ENCODE measurements at places on chromosomes 7 and 10.
A peak's percentile ranks its signal among the peaks of the same experiment; 100 is the strongest.

- no peak for DNase-seq
Observed at GRCh38 chr10:89923661-89924060, 222.3 kb downstream of the KIF20B start.

DNA sequence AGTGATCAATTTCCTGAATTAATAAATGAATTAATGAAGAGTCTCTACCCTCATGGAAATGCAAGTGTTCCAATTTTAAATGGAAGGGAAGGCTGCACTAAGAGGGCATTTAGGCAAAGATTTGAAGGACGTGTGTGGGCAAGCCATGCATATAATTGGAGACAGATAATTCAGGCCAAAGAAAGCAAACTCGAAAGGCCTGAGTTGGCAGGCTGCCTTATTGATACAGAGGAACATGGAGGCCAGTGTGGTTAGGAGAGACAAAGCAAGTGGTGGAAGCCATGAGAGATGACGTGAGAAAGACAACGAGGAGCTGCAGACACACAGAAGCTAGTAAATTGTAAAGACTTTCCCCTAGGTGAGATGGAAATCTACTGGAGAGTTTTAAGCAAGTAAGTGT, 15.4 kb upstream of the PCLO start:
- no peak for DNase-seq

DNA sequence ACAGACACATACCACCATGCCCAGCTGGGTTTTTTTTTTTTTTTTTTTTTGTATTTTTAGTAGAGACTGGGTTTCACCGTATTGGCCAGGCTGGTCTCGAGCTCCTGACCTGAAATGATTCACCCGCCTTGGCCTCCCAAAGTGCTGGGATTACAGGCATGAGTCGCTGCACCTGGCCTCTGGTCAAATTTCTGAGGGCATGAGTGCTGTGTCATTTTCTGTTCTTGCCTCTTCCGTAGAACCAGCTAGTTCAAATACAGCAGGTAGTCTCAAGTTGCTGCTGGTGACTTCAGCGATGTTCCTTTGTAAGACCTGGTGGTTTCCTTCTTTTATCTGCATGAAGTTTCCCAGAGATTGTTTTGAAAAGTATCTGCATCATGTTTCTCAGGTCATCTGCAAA, 134.8 kb upstream of the SHH start:
- no peak for DNase-seq

DNA sequence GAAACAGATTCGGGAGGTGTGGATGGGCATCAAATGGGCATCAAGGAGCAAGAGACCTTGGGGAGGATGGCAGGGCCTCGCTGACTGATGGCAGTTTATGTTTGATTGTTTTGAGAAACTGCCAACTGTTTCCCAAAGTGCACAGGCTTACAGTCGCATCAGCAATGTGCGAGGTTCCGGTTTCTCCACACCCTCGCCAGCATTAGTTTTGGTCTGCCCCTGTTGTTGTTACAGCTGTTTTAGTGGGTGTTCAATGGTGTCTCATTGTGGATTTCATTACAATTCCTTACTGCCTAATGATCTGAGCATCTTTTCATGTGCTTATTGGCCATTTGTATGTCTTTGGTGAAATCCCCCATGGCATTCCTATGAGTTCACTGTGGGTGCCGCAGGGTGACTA, 24.4 kb downstream of the AKR1E2 start:
- no peak for DNase-seq

DNA sequence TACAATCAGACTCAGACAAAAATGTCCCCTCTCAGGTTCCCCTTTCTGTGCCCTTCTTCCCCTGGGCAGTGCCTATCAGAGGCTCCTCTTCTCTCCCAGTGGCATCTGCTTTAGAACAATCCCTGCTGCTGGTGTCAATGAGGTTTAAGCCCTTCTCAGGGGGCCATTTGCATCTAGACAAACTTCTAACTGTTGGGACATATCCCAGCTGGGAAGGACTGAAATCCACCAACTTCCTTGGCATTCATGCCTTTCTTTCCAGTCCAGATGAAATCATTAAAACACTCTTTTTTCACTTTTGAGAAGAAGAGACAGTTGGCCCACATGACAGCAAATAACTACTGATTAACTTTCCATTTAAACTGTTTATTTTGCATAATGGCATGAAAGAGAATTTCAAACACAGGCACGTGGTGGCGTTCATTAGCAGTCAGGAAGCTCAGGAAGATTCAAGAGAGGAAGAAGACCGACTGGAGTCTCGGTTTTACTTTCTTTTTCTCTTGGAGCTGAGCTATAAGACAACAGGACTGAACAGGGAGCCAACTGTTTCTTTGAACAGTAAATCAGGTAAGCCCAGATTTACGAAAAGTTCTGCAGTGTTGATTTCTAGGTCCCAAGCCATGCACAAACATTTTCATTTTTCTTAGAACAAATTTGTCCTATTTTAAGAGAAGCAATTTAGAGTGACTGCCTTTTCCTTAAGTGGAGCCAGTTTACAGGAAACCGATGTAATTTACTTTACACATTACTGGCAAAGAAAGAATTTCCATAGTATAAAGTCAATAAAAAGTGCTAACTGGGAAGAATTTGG, at the start of gene GIMAP2:
GIMAP2 (plus strand) TSS at position 488 of the 811 bp plus-strand sequence. CDS start 1,354 bp downstream, outside the sequence.
- peak; percentile 65 for DNase-seq

- no peak for DNase-seq
Observed at GRCh38 chr7:11716185-11716584, 115.8 kb downstream of the THSD7A start.

- no peak for DNase-seq
Observed at GRCh38 chr10:59098387-59098786, 78.1 kb upstream of the PHYHIPL start.

GRCh38 chr7:104106108-104106905, 101.5 kb downstream of the ORC5 start:
- no peak for DNase-seq

DNA sequence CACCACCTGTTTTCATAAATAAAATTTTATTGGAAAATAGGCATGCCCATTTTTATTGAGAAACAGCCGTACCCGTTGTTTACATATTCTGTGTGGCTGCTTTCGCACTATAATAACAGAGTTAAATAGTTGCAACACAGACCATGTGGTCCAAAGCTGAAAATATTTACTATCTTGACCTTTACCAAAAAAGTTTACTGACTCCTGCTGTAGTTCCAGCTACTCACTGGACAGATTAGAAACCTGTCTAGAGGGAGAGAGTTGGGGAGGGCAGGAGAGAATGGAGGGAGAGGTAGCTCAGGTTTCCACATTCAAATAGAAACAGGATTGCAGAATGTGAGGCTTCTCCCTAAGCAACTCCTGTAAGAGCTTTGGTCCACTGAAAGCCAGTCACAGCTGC, 55.1 kb upstream of the GLCCI1 start:
- no peak for DNase-seq
